ENCODE measurements at places on chromosomes 11 and 22.

- DNase-seq: no peak
These were observed 6.1 kb upstream of the THRSP start for GRCh38 chr11:78057462-78058055.

- DNase-seq: no peak
These were observed 10.0 kb downstream of the LGR4 start for GRCh38 chr11:27462543-27462942.

DNA sequence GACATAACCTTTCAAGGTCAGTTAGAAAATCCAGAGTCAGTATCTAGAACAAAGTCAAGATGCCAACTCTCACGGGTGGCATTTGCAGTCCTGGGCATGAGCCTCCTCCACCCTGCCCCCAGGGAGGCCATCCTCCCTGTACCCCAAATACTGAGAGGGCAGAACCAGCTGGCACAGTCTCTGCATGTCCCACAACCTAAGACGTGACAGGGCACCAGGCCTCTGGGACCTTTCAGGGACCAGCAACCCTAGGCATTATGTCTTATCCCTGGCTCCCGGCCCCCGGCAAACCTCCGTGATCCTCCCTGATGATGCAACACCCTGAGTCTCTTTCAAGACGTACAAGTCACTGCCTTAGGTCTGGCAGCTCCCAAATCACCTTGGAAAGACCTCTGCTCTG lies 2.0 kb downstream of the MB start:
- DNase-seq: no peak

GRCh38 chr11:41458641-41459040 lies 811 bp downstream of the LRRC4C start:
- no peak for DNase-seq

DNA sequence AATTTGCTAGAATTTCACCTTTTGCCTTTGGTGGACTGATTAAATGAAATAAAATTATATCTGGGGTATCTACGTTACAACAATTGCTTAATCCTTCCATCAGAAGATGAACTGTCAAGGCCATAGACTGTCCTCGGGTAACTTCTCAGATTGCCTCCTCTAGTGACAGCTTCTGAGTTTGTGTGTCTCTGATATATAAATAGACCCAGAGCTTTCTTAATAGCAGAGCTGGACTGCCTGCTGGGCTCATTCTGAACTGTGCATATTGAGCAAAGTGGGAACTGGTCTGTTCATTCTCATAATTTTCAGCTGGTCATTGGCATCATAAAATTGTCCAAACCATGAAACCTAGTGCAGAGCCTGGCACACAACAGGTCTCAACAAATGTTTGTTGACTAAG lies 99.1 kb upstream of the GRAMD1B start:
- no peak for DNase-seq

DNA sequence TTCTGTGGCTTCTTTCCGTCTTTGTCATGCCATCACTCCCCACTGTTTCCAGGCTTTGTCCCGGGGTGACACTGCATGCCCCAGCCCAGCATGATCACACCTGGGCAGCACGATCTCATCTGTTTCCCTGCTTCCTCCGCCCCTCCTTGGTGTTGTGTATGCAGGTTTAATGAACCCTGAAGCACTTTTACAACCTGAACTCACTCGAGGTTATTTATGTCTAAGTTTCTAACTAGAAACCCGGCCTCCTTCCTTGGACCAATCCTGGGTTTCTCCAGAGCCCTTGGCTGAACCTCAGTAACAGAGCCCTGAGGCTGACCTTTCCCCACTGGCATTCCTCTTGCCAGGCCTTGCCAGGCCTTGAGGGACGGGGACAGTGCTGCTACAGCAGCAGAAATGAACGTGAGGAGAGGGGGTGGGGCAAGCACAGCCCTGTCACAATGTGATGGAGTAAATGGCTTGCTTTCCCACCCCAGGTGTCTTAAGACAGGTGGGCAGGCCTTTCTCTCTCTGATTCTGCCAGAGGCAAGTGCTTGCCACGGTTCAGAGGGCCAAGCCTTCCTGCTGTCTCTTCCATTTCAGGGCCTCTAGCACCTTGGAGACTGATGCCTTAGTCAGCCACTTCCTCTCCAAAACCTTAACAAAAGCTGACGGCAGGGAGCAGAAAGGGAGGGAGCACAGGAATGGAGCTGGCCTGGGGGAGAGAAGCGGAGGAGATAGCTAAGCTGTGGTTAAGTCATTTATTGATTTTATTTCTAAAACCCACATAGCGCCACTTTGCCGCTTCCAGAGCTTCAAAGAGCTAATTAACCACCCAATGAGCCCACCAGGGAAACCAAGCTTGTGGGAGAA lies 3.1 kb upstream of the PYGM start:
- no peak for DNase-seq

DNA sequence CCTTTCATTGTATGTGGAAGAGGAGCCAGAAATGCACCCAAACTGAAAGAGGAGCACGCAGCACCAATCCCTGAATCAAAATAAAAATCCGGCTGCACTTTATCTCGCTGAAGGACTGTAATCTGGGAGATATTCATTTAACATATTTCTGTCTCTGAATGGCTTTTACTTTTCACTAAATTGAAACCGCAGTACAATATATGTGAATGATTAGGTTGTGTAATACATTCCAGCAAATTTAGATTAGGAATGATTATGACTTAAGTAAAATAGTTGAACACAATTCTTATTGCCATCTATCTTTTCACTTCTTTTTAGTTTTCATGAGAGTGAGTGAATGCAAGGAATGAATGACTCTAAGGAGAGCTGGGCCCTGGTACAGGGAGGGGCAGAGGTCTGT lies 232.1 kb downstream of the ST3GAL4 start:
- no peak for DNase-seq

DNA sequence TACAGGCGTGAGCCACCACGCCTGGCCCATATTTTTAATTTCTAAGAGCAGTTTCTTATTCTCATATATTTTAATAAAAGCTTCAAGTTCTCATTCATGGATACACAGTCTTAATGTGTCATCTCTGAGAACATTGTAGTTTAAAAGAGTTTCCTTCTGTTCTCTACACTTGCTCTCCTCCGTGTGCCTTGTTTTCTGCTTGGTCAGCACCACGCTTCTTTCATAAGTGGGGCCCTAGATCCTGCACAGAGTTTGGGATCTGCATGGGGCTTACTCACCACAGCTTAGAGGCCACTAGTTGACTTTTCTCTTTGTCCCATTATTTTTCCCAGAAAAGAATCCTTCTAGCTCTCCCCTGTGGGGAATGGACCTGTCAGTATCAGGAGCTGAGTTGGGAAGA lies 58.8 kb downstream of the PPP6R2 start:
- no peak for DNase-seq

- no peak for DNase-seq
These were observed 494.0 kb downstream of the MIAT start for GRCh38 chr22:27151407-27151806.

- no peak for DNase-seq
These were observed 212.2 kb downstream of the GRIK4 start for GRCh38 chr11:120723751-120724150.

DNA sequence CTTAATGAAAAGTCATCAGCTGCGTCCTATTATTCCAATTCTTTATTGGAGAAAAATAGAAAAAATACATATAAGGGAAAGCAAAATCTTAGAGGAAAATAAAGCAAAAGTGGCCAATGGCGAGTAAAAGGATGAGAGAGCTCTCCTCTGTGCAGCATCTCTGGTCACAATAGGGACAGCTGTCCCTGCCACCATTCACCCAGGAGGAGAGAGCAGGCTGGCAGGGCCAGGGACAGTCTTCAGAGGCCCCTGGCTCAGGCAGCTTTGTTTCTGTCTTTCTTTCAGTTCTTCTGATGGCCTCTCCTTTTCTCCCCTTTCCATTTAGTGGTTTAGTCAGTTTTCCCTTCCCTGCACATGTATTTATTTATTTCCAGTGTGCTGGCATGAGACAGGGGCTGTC lies 941.3 kb downstream of the NTM start:
- DNase-seq: no peak

GRCh38 chr11:3345736-3346135 lies 33.2 kb downstream of the ZNF195 start:
- no peak for DNase-seq

DNA sequence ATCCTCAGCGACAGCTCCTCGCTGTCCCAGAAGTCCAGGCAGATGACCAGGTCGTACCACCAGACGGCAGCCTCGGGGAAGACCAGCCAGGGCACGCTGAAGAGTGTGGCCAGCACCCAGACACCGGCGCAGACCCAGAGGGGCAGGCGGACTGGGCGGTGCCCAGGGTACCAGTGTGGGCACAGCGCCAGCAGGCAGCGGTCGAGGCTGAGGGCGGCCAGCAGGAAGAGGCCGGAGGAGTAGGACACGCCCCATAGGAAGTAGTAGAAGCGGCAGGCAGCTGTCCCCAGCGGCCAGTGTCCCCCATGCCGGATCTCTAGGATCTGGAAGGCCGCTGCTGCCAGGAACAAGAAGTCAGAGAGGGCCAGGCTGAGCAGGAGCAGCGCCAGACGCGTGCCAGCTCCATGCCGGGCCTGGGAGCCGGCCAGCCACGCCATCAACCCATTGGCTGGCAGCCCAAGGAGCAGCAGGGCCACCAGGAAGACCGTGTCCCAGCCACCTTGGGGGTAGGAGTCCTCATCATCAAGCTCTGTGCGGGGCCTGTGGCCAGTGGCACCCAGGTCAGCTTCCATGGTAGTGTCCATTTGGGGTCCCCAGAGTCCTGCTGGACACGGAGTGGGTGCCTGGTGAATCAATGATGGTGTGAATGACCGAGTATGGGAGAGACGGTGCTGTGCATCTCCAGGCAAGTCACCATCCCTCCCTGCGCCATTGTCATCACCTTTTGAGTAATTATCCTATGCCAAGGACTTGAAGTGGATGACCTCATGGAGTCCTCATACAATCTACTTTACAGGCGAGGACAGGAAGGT lies at the start of gene GPR152:
Gene GPR152, minus strand, starts transcription at position 589 of the 812 bp plus-strand sequence. Its CDS starts 5 bp downstream, at position 584.
- no peak for DNase-seq

DNA sequence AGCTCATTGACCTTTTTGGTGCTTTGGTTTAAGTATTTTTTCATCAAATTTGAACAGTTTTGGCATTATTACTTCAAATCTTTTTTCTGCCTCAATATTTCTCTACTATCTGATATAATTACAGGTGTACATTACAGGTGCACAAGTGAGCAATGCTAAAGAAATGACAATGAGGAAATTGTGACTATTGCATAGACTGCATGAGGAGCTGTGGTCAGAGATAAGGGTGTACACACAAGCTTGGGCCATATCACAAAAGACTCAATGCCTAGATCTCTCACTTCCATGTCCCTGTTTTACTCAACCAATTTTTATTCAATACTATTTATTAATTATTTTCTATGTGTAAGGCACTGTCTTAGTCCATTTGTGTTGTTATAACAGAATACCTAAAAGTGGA lies 251.0 kb upstream of the UBASH3B start:
- no peak for DNase-seq

DNA sequence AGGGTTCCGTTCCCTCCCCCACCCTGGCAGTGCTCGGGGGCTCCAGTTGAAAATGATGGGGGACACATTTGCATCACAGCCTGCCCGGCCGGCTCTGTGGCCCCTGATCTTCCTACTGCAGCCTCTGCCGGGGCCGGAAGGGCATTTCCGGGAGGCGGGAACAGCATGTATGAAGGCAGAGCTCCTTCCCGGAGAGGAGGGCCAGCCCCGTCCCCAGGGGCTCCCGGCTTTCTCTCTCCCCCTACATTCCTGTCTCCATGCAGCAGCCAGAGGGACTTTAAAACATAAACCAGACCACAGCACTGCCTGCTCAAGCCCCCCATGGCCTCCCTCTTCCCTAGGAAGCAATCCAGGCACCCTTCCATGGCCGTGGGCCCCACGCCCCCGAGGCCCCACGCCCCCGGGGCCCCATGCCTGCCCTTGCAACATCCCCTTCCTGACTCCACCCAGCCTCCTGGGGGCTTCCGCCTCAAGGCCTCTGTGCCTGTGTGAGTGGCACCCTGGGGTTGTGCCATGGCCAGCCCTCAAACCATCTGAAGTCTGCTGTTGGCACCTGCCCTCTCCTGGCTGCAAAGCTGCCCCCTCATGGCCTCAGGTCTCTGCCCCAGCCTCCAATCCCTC lies 73.1 kb downstream of the CDKN1C start:
- DNase-seq: no peak

DNA sequence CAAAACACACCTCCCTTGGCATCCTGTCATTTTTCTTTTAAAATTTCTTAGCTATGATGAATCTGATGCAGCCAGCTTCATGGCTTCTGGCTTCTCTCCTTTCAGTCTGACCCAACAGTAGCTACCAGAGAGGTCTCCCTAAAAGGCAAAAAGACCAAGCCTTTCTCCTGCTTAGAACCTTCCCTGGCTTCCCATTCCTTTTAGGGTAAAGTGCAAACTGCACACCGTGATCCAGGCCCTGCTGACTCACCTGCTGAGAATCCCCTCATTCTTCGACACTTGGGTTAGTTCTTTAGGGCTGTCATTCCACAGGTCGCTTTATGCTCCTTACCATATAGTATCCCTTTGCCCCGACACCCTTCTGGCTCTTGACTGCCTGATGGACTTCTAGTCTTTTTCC lies 362.4 kb downstream of the MIAT start:
- DNase-seq: no peak

- no peak for DNase-seq
These were observed 7.8 kb upstream of the P4HA3 start for GRCh38 chr11:74319139-74319816.

DNA sequence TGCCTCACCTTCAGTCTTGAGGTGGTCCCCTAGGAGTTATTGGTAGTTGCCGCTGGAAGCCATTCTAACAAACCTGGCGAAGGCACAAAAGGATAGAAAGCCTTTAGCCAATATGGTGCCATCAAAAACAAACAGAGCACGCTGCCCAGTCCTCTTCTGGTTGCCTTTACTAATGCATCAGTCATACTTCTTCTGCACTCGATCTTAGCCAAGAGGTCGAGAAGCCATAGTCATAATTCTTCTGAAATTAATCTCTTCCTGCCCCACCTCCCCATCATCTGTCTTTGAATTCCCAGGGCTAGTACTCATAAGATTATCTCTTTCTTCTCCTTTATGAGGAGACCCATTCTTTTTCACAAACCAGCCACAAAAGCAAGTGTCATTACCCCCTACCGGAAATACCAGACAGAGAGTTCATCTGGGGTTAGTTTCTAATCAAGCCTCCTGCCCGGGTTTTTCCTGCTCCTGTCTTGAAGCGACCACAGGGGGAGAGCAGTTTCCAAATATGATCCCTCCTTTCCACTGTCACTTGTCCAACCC lies 21.4 kb upstream of the EHF start:
- DNase-seq: no peak

- no peak for DNase-seq
These were observed 3.9 kb downstream of the RHOG start for GRCh38 chr11:3836903-3837302.

Measured in NCI-H748 treated with DMSO at 0.1 percent for 48 hours (cell line).